ENCODE measurements at places on chromosomes 1 and 21.

DNA sequence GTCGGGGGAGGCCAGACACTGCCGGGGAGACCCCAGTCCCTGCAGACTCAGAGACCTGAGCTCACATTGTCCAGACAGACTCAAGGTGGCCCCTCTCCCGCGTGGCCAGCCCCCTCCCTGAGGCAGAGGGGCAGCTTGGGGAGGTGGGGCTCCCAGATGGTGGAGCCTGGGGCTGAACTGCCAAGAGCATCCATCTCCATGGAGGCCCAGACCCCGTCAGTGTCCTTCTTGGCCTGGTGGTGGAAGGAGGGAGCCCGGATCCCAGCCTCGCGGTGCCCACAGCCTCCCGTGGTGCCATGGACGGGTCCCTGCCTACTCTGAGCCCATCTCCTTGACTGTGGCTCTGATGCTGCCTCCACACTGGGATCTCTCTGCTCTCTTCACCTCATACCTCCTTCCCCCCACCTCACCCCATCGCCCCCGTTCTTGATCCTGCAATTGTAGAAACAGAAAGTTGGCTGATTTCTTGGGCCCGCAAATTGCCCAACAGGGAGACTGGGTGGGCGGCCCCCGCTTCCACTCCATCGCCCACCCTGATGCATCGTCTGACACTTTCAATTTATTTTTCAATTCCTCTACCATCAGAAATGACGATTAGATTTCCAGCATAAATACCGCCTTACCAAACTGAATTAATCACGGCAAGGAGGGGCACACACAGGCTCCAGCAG is 348.9 kb downstream of the MATN1 start:
- no peak for DNase-seq

DNA sequence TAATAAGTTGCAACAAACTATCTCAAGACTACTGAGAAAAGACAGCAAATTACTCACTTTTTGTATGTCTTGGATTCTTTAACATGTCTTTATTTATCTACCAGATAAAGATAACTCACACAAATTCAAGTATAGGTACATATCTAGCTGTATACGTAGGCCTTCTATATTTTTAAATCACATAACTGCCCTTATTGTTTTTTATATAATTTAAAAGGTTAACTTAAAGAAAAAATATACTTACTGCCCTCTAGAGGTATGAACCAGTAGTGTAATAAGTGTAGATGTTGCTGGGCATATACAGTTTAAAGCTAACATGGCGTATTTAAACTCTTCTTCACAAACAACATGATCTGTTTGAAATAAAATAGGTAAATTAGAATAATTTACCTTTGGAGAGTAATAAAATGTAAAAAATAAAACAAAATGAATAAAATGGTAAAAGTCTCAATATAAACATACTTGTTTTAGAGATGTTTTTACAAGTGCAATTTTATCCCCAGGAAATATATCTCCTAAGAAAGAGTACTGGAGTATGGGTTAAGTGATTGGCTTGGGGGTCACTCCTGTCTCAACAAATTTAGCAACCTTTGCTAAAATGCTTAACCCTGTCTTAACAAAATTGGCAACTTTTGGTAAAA is 235.2 kb downstream of the KCNT2 start:
- no peak for DNase-seq

GRCh38 chr1:154422521-154422920 is 17.4 kb downstream of the IL6R start:
- no peak for DNase-seq

- DNase-seq, result no peak
Measured at GRCh38 chr21:34704119-34704518, 35.3 kb downstream of the CLIC6 start.

DNA sequence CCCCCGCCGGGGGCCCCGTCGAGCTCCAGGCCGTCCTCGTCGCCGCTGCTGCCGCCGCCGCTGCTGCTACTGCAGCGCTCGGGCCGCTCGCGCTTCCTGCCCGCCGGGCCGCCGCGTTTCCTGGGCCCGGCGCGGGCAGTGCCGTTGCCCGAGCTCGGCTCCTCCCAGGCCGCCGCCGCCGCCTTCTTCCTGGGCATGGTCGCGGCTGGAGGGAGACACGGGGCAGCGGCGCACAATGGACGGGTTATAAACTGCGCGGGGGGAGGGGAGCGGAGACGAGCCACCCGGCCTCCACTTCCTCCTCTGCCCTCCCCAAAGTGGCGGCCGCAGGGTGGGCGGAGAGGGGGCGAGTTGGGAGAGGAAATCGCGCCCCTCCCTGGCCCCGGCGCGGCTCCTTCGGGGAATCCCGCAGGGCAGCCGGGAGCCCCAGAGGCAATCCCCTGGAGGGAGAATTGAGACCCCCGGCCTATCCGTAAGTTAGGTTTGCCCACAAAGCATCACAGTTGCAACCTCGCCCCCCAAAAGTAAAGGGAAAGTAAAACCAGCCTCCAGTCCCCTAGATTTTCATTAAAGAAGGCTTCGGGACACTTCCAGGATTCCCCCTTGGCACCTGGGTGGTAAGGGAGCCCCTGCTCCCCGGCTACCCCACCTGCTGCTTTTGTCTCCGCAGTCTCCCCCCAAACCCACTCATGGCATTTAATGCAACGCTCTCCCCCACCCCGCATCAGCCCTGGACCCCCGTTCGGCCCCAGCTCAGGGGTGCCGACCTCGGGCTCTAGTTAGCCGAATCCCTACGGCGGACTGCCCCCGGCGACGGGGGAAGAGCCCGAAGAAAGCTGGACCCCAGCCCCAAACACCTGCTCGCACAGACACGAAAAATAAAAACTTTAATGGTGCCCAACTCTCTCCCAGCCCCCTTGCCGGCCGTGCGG is 893 bp downstream of the RCC2 start:
- DNase-seq, result peak; percentile 48

DNA sequence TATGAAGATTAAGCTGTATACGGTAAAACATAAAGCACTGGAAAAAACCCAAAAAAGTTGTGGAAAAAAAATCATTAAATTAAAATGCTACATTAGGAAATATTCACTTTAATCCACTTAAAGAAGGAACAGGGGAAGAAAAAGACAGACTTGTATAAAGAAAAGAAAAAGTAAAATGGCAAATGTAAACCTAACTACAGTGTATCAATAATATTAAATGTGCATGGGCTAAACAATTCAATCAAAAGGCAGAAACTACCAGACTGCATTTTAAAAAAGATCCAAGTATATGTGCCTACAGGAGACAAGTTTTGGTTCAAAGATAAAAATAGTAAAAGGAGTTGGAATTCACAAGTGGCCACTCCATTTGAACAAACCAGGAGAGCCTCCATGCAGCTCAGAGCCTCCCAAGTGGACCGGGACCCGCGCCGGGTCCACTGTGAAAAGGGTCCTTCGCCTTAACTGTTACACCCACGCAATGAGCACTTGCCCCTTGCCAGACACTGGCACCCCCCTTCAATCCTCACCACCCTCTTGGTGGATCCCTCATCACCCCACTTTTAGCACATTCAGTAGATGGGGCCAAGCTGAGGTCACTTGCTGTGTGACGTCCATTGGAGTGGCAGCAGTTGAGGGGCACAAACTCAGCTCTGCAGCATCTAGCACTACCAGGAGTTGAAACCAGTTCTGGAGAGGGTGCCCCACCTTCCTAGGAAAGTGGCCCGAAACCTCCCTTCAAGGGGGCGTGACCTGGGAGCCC is 898 bp downstream of the C1orf174 start:
- DNase-seq, result no peak

- peak; percentile 39 for DNase-seq
Measured at GRCh38 chr1:164558461-164559341, at the start of gene PBX1. Gene PBX1 (plus strand): TSS chr1:164559184.

DNA sequence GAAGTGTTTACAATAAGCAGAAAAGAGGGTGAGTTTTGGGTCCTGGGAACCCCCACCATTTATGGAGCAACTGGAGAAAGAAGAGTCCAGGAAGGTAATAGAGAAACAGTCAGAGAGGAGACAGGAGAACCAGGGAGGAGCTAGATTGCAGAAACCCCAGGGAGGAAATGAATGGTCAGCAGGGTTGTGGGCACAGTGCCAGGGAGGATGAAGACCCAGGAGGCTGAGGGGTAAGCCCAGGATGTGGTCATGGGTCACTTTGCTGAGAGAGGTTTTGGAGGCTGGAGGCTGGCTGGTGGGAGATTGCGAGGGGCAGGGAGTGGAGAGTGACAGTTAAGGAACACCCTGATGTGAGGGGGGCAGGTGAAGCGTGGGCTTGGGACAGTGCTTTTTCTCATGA is 169.9 kb upstream of the CSF3R start:
- no peak for DNase-seq

DNA sequence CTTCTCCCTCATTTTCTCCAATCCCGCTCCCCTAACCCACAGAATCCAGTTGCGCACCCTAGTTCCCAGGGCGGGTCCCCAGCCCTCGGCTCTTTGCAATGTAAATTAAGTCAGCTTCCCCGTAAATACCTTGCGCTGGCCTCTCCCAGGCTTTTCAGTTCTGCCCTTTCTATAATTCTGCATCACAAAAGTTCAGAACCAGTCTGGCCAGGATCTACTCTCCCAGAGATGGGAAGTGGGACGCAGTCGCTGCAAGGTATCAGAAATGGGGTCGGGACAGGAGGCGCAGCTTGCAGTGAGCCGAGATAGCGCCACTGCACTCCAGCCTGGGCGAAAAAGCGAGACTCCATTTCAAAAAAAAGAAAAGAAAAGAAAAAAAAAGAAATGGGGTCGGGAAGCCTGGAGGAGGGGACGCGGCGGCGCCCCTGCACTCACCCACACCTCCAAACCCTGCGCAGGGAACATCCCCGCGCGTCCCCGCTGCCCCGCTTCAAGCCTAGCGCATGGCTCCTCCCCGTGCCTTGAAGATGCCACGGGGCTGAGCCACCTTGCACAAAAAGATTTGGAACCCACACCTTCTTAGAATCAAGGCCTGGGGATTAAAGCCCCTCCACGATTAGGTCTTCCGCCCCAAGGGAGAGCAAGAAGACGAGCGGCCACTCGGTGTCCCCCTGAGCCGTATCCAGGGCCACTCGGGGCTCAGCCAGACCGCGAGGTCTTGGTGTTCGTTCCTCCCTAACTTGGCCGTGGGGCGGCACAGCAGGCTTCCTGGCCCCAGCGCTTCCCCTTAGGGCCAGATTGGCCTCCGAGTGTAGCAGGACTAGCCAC is 27.2 kb upstream of the ITLN2 start:
- no peak for DNase-seq

DNA sequence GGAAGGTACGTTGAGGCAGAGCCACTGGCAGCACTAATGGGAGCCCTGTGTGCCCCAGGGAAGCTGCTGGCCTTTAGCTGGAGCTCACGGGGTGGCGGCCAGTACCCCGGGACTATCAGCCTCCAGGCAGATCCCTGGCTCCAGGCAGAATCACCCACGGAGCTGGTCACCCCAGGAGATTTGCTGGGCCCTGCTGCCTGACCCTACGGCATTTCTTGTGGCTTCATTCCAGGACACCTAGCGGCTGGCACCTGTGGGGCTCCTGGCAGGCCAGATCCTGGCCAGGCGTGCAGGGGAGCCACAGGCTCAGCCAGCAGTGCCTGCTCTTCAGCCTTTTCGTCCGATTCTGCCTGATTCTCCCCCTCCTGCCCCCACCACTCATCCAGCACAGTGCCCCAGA is 7.1 kb downstream of the PADI1 start:
- no peak for DNase-seq

DNA sequence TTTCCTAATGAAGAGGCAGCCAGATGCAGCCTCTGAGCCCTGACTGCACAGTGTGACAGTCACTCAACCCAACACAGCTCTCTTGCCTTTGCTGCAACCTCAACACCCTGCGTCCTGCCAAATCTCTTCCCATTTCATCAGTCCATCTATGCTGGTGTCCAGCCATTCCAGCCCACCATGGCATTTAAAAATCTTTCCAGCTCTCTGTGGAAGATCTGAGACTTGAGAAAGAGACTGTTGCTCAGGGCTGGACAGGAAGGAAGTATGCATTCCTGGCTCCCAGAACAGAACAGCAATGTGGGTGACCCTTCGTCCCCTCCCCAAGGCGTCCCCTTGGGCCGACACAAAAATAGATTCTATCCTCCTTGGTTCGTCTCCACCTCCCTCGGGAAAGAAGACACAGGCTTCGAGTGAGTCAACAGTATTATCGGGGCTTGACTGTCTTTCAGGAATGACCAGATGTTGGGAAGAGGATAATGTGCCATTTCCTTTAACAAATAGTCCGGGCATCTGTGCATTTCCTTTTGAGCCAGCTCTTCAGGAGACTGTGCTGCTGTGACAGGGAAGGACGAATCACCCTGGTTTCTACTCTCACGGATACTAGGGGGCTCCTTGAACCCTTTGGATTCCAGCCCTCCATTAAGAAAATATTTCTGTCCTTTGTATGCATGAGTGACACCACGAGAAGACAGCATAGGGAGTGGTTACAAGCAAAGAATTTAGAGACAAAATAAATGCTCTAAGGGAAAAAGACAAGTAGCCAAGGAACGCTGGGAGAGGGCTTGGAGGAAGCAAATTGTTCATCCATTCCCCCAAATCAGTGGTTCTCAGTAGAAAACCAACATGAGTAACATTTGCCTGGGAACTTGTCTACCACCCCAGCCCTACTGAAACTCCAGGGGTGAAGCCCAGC is 111.4 kb upstream of the CDC42BPA start:
- DNase-seq, result no peak

DNA sequence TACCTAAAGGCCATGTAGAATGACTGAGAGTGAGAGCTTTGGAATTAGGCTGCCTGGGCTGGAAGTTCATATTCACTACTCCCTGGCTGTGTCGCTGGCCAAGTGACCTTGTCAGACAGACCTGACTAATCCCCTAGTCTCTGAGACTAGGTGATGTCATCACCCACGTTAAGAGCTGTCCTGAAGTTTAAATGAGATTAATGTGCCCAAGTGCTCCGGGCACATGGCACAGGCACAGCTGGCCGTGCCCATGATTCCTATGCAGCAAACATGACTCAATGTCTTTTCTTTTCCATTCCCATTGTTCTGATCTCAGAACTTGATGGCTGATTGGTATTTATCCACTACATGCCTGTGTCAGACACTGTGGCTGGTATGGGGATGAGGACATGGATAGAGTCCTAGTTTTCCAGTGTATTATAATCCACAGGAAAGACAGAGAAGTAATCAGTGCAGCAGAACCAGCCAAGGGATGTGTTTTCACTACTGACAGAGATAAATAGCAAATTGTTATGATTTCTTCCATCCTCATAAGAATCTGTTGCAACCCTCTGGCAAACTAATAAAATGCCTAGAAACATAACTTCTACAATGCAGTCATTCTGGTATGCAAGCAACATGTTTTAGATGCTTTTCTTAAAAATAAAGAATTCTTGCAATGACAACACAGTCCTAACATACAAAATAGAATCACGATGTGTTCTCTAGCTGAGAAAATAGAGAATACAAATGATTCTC is 180.9 kb downstream of the PCP4 start:
- no peak for DNase-seq

Data from effector CD8-positive, alpha-beta T cell (primary cell).